Upper lobe of right lung (tissue), 1 donor: ENCODE measurements at places on chromosomes 12 and 14. TPM values are rescaled to one million over a fixed set of nuclear protein-coding genes. Genes with fewer than 3 reads are reported as not detected.

- no peak for DNase-seq
- no peaks in the 10 kb centered on the region for H3K4me1 ChIP-seq
- H3K27me3 ChIP-seq, result no peaks in the 10 kb centered on the region
- H3K27ac ChIP-seq, result no peak overlapping the region
- no peaks in the 10 kb centered on the region for H3K36me3 ChIP-seq
Observed at GRCh38 chr12:39012870-39013269, 107.5 kb upstream of the CPNE8 start.

- no peak for DNase-seq
- H3K36me3 ChIP-seq, result no peaks in the 10 kb centered on the region
- no peaks in the 10 kb centered on the region for H3K27me3 ChIP-seq
- no peak overlapping the region for H3K4me3 ChIP-seq
- no peak overlapping the region for H3K27ac ChIP-seq
Observed at GRCh38 chr12:19706936-19707335, 267.6 kb downstream of the AEBP2 start.

DNA sequence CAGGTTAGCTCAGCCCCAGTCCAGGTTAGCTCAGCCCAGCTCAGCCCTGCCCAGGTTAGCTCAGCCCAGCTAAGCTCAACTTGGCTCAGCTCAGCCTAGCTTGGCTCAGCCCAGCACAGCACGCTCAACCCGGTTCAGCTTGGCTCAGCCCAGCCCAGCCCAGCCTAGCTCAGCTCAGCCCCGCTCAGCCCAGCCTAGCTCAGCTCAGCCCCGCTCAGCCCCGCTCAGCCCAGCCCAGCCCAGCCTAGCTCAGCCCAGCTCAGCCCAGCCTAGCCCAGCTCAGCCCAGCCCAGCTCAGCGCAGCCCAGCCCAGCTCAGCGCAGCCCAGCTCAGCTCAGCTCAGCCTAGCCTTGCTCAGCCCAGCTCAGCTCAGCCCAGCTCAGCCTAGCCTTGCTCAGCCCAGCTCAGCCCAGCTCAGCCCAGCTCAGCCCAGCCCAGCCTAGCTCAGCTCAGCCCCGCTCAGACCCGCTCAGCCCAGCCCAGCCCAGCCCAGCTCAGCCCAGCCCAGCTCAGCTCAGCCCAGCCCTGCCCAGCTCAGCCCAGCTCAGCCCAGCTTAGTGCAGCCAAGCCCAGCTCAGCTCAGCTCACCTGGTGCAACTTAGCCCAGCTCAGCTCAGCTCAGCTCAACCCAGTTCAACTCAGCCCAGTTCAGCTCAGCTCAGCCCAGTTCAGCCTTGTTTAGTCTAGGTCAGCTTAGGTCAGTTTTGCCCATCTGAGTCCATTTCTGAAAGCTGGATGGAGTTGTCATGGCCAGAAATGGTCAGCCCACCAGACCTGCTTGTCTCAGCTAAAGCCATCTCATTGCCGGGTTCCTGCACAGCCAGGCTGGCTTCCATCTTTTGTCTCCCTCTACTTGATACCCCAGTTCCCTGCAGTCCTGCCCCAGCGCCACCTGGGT lies 333.6 kb downstream of the TMEM121 start:
- H3K27me3 ChIP-seq, result peaks cover 16% of the 10 kb centered on the region
- DNase-seq, result peak; percentile 57
- no peak overlapping the region for H3K27ac ChIP-seq
- no peaks in the 10 kb centered on the region for H3K36me3 ChIP-seq
- H3K4me3 ChIP-seq, result no peak overlapping the region

DNA sequence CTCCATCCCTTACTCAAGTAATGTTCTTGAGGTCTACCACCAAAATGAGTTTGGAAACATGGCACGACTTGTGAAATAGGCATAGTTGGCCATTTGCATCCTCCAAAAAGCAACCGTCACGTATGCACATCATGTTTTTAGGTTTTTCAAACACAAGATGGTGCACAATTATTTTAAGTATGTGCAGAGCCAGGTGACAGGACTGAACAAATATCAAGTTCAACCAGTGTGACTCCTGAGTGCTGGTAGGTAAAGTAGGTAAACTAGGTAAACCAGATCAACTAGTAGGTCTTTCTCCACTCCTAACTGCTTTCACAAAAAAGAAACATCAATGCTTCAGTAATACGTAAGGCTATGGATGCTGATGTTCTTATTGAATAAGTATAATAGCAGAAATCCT lies 39.1 kb downstream of the FGD6 start:
- H3K36me3 ChIP-seq, result no peaks in the 10 kb centered on the region
- H3K4me3 ChIP-seq, result no peak overlapping the region
- H3K4me1 ChIP-seq, result peaks cover 12% of the 10 kb centered on the region
- H3K27me3 ChIP-seq, result no peaks in the 10 kb centered on the region
- H3K27ac ChIP-seq, result no peak overlapping the region

DNA sequence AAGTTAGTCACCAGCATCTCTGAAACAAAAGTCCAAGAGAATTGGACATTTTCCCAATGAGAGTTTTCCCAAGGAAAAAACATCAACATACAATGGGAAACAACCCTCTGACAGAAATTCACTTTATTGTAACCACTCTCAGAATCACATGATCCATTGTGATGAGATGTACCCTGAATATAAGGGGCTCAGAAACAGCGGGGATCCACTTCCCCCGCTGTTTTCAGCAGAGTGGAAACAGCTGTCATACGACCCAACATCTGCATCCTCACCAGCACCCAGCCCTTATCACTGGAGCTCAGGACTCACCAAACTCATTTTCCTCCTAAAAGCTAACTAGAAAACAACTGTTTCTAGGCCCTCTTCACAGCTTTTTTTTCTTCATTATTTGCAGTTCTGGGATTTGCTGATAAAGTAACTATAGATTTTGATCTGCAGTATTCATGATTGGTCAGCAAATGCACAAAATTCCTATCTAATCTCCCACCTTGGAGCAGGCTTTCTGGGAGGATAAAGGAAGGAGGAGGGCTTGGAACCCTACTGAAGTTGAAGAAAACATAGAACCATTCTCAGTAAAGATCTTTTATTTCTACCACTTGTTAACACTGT lies 31.3 kb downstream of the CORO1C start:
- H3K27me3 ChIP-seq, result no peaks in the 10 kb centered on the region
- no peak for DNase-seq
- no peak overlapping the region for H3K4me3 ChIP-seq
- peaks cover 43% of the 10 kb centered on the region for H3K4me1 ChIP-seq
- H3K27ac ChIP-seq, result peak overlapping the region; percentile 72

GRCh38 chr14:69133206-69134125 lies 19.5 kb downstream of the DCAF5 start:
- H3K27me3 ChIP-seq, result no peaks in the 10 kb centered on the region
- DNase-seq, result no peak
- H3K27ac ChIP-seq, result no peak overlapping the region
- H3K4me1 ChIP-seq, result peaks cover 42% of the 10 kb centered on the region
- H3K4me3 ChIP-seq, result no peak overlapping the region
- no peaks in the 10 kb centered on the region for H3K36me3 ChIP-seq

- no peak for DNase-seq
- peaks cover 40% of the 10 kb centered on the region for H3K4me1 ChIP-seq
- peak overlapping the region; percentile 55 for H3K27ac ChIP-seq
Observed at GRCh38 chr12:89384807-89385206, 32.5 kb upstream of the DUSP6 start.

GRCh38 chr12:117165342-117165741 lies 24.9 kb downstream of the FBXO21 start:
- no peak overlapping the region for H3K27ac ChIP-seq
- no peak overlapping the region for H3K4me3 ChIP-seq
- H3K4me1 ChIP-seq, result no peaks in the 10 kb centered on the region
- DNase-seq, result no peak

- no peak overlapping the region for H3K27ac ChIP-seq
- peaks cover 29% of the 10 kb centered on the region for H3K36me3 ChIP-seq
- H3K4me1 ChIP-seq, result no peaks in the 10 kb centered on the region
- DNase-seq, result no peak
- H3K27me3 ChIP-seq, result no peaks in the 10 kb centered on the region
Observed at GRCh38 chr12:52061470-52062166, 8.2 kb upstream of the ATG101 start.

DNA sequence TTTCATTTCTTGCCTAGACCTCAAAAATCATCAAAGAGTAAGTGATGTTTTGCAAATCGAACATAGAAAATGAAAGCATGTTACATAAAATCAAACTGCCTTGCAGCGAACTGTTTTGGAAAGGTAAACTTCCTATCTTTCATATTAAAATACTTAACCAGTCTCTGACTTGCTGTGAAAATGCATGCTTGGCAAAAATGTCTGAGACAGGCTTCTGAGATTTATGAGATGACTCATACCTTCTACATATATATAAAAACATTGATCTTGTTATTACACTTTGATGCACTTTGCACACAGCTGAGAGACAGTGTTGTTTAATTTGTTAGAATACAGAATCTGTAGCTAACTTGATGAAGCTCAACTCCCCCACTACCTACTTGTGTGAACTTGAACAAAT lies 179.1 kb downstream of the KITLG start:
- H3K36me3 ChIP-seq, result no peaks in the 10 kb centered on the region
- H3K27ac ChIP-seq, result no peak overlapping the region
- no peak for DNase-seq

DNA sequence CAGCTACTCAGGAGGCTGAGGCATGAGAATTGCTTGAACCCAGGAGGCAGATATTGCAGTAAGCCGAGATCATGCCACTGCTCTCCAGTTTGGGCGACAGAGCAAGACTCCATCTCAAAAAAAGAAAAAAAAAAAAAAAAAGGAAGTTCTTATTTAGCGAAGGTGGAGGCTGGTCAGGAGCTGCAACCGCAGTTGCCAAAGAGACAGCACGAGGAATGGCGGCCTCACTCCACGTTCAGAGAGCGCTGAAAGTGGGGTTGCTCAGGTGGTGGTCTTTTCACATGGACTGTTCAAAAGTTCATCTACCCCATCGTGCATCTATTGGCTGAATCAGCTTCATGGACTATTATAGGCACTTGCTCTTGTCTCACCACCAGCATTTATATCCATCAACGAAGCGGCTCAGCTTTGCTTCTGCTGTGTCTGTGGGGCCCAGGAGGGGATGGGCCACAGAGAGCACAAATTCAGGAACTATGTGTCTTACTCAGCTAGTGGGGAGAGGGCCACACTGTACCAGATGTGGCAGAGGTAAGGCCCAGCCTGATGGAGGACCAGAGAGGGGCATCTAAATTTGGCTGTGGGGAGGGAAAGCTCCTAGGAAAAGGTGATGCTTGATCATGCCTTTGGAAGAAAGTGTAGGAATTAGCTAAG lies 27.3 kb downstream of the SLC25A47 start:
- H3K4me3 ChIP-seq, result no peak overlapping the region
- DNase-seq, result no peak
- H3K4me1 ChIP-seq, result no peaks in the 10 kb centered on the region
- H3K27me3 ChIP-seq, result no peaks in the 10 kb centered on the region
- H3K27ac ChIP-seq, result peak overlapping the region; percentile 11

DNA sequence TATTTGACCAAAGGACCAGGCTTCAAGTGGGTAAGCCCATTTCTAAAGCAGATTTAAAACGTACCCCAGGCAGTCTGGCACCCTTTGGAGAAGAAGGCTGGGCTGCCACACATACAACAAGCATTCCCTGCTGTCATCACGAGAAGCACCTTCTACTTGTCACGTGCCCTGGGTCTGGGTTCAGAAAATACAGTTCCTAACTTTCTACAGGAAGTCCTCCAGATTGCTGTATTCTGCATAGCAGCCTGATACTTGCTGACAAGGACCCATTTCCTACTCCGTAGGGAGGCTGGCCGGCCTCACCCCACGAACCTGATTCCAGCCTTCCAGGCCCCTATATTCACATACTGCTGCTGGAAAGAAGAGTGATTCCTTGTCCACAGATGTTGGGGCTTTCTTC lies 7.4 kb downstream of the CLMN start:
- H3K4me1 ChIP-seq, result peaks cover 27% of the 10 kb centered on the region
- H3K27ac ChIP-seq, result peak overlapping the region; percentile 31
- no peaks in the 10 kb centered on the region for H3K36me3 ChIP-seq
- H3K27me3 ChIP-seq, result no peaks in the 10 kb centered on the region
- DNase-seq, result no peak
- H3K4me3 ChIP-seq, result no peak overlapping the region

- no peak for DNase-seq
- no peaks in the 10 kb centered on the region for H3K36me3 ChIP-seq
- no peaks in the 10 kb centered on the region for H3K27me3 ChIP-seq
- H3K4me3 ChIP-seq, result no peak overlapping the region
- no peak overlapping the region for H3K27ac ChIP-seq
Observed at GRCh38 chr12:100463661-100464060, 10.0 kb upstream of the NR1H4 start.

GRCh38 chr14:90039253-90040010 lies 22.4 kb upstream of the KCNK13 start:
- H3K27ac ChIP-seq, result no peak overlapping the region
- DNase-seq, result no peak
- no peak overlapping the region for H3K4me3 ChIP-seq
- H3K36me3 ChIP-seq, result no peaks in the 10 kb centered on the region
- no peaks in the 10 kb centered on the region for H3K27me3 ChIP-seq

DNA sequence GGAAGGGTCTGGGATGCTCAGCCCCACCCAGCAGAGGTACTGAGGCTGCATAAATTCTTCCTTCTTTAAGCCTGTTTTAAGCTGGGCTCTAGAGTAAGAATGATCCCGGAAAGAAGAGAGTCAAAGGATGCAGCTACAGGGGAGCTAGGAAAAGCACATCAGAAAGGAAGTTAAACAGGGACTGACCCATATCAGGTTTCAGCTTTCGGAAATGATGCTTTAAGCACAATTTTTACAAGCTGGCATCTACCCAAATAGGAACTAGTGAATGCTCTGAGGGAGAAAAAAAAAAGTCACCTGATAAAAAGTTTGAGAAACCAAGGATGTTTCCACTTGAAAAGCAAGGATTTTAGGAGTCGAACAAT lies 22.0 kb downstream of the TSPAN8 start:
- H3K27me3 ChIP-seq, result no peaks in the 10 kb centered on the region
- H3K27ac ChIP-seq, result no peak overlapping the region
- DNase-seq, result no peak
- no peak overlapping the region for H3K4me3 ChIP-seq
- H3K4me1 ChIP-seq, result peaks cover 8% of the 10 kb centered on the region
- H3K36me3 ChIP-seq, result no peaks in the 10 kb centered on the region

DNA sequence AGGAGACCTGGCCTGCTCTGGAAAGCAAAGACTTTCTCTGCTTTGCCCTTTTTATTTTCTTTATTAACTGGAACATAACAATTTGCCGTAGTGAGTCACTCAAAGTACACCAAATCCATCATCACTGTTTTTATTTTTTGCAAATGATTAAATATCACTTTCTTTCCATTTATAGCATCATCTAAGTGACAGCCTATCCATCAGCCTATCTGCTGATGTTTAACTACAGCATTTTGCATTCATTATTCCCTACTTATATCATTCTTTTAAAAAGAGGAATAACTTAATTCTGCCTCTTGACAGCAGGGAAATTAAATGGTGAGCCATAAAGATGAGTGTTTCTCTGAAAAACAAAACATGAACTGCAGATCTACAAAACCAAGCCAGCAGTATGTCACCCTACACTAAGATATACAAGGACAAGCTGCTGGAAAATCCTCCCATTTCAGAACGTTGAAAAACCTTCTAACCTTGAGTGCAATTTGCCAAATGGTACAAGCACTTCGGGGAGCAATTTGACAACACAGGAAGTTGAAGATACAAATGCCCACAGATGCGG lies 821.3 kb upstream of the TMEM132C start:
- DNase-seq, result no peak
- H3K4me3 ChIP-seq, result no peak overlapping the region
- no peak overlapping the region for H3K27ac ChIP-seq
- no peaks in the 10 kb centered on the region for H3K27me3 ChIP-seq
- no peaks in the 10 kb centered on the region for H3K4me1 ChIP-seq

Gene AMN
- total RNA-seq, result 19.8 TPM

Gene LRRC43
- total RNA-seq, result not detected

Gene AQP2
- not detected for total RNA-seq

Gene LMNTD1
- not detected for total RNA-seq

Gene OTOGL
- total RNA-seq, result 0.09 TPM

Gene COX8C
- not detected for total RNA-seq

Gene ASPG
- 5.3 TPM for total RNA-seq
